NCI-H526 (cell line): ENCODE measurements at places on chromosomes 12 and 14.

GRCh38 chr12:58811346-58811745, 109.0 kb downstream of the LRIG3 start:
- DNase-seq: no peak

DNA sequence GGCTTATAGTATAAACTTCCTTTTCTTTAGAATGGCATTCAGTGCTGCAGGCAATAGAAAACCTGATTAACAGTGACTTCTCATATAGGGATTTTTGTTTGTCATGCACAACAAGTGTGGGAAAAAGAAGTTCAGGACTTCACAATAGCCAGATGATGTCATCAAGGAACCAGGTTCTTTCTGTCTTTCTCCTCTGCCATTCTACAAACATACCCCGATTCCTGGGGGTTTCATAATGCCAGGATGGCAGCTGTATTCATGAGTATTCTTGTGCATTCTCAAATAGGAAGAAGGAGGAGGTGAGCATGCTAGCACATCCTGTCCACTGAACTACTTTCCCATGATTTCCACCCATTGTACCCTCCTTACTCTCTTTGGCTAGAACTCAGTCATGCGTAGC, 182.7 kb upstream of the EEA1 start:
- DNase-seq: no peak

DNA sequence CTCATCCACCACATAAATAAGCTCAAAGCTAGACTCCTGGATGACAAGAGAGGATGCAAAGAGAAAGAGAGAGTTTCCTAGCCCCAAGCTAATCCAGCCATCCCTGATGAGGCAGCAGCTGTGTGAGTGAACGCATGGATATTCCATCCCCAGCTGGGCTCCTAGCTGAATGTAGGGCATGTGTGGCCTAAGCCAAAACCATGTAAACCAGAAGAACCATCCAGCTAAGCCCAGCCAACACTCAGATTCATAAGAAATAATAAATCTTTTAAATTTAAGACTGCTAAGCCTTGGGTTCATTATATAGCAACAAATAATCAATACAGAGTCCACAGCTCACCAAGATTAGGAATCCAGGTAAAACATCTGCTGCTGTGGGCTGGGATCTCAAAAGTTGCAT, 94.3 kb downstream of the TNFAIP2 start:
- DNase-seq: no peak

DNA sequence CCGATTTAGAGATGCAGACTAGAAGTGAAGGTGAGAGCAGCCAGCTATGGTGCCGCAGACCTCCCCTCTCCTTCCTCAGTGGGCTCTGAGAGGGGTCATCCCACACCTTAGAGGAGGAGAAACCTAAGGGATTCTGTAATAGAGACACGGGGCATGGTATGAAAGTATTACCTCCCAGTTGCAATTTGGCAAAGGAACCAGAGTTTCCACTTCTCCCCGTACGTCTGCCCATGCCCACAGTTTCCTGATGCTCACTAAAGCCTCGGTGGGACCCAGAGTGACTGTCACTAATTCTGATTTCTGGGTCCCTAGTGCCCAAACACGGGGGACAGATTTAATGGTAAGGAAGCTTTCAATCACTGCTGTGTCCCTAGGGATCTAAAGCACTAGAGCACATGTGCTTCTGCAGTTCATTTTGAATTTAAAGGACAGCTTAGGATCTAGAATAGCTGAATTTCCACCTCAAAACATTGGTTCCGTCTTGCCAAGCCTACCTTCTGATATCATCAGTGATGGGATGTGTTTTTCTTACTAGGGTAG, 44.1 kb downstream of the DAD1 start:
- no peak for DNase-seq

DNA sequence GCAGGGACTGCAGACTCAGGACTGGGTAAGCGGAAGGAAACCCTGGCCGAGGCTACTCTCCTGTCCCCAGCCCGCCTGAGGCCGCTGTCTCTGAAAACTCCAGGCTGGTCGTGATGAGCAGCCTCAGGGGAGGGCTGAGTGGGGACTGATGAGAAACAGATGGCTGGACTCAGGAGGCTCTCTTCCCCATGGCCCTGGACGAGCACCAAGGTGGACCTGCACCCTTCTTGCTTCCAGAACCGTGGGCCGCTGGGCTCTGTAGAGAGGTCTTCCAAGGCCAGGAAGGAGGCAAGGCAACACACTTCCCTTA, 1.1 kb downstream of the TEX22 start:
- no peak for DNase-seq

GRCh38 chr12:98725476-98726247, 80.6 kb downstream of the APAF1 start:
- peak; percentile 54 for DNase-seq

DNA sequence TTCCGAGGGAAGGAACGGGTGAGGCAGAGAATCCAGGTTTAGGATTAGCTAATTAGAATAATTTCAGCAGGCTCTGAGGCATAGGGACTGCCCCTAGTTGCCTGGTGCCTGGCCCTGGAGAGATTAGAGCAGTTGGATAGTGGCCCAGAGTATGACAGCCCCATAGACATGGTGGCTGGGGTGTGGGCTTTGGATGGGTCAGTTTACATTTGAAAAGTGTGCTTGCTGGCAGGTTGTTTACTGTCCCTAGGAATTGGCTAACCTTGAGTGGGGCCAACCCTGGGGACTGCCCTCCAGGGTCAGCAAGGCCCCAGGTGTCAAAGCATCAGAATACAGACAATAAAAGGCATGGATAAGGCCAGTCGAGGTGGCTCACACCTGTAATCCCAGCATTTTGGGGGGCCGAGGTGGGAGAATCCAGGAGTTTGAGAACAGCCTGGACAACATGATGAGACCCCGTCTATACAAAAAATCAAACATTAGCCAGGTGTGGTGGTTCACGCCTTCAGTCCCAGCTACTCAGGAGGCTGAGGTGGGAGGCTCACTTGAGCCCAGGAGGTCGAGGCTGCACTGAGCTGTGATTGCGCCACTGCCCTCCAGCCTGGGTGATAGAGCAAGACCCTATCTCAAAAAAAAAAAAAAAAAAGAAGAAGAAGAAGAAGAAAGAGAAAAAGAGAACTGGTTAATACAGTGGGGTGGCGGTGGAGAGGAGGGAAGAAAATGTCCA, 182.3 kb upstream of the PWP1 start:
- DNase-seq: no peak

- DNase-seq: no peak
Observed at GRCh38 chr14:103220982-103221641, 97.9 kb downstream of the TNFAIP2 start.

GRCh38 chr14:51473808-51474565, 177.7 kb upstream of the FRMD6 start:
- no peak for DNase-seq

DNA sequence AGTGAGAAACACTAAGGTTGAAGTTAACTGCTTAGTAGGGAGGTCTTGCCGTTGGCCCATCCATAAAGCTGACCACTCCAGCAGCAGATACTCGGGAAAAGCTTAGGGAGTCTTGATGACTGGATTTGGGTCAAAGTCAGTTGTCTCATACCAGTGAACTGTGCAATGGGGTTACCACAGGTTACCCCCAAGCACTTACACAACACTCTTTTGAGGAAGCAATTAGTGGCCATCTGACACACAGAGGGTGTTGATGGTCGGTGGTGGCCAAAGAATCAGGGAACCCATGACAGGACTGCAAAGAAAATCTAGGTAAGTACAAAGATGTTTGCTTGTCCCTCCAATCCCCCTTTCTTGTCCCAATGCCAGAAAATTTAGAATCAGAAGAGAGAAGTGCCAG, 410.2 kb downstream of the APAF1 start:
- no peak for DNase-seq

DNA sequence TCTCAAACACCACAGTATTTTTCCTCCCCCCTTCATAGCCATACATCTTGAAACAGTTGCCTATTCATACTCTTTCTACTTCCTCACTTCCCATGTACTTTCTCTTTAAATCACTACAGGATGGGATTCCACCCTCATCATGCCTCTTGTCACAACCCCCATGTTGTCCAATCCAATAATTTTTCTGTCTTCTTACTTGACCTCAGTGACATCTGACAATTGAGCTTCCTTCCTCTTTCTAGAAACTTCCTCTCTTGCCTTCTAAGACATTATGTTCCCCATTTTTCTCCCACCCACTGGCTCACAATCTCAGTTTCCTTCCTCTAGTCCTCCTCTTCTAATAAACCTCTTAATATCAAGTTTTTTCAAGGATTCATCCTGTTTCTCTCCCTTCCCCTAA, 5.3 kb downstream of the C2CD5 start:
- DNase-seq: no peak

DNA sequence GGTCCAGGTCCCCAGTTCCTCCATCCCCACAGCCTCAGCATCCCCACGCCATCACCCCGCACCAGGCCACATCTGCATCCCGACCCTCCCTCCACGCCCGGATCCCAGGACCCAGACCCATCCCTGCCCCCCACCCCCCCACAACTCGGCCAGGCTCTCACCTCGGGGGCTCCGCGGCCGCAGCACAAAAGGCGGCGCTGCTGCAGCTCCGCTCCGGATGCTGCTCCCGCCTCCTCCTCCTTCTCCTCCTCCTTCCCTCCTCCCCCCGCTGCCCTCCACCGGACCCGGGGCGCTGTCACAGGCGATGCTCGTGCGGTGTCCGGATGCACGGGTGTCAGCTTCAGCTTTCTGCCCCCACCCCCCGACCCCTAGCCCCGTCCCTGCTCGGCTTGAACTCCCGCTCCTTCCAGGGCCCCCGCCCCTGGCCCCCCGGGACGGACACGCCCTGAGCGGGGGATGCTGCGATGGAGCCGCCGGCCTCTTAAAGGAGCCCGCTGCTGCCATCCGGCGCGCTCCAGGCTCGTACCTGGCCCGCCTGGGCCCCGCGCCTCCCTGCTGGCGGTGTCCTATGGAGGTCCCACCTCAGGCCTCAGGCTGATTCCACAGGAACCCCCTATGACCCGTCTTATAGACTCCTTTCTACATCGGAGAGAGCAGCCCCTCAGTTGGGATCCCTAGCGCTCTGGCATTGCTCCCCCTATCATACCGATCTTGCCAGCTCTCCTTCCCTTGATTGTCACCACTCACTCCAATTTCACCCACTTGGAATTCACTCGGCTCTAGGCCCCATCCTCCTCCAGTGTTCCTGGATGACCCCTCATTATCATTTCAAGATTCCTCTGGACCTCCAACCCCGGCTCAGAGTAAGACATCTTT, at the start of gene MAP3K12:
Gene MAP3K12, minus strand, starts transcription at position 193 of the 876 bp plus-strand sequence. CDS start 12,067 bp downstream, outside the sequence.
- no peak for DNase-seq

DNA sequence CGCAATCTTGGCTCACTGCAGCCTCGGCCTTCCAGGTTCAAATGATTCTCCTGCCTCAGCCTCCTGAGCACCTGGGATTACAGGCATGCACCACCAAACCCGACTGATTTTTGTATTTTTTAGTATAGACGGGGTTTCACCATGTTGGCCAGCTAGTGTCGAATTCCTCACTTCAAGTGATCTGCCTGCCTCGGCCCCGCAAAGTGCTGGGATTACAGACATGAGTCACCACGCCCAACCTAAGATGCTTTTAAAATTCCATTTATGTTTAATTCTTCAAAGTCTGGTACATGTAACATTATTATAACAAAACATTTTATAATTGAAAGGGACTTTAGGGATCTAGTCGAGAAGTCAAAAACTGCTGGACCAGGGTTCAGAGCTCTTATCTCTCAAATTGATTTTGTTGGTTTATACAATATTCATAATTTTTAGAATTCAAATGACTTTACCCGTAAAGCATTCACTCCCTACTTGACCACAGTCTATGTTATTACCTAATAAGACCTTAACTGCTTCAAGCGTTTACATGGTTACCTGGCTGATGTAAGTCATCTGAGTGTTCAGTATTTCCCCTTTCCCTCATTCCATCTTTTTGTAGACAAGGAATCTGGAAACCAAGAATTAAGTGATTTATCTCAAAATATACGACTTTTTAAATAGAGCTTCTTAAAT, 28.2 kb downstream of the RAP1B start:
- DNase-seq: no peak

GRCh38 chr12:64911081-64911480, 86.6 kb downstream of the TBC1D30 start:
- DNase-seq: no peak

- DNase-seq: no peak
Observed at GRCh38 chr12:122395319-122395718, 27.1 kb downstream of the CLIP1 start.

DNA sequence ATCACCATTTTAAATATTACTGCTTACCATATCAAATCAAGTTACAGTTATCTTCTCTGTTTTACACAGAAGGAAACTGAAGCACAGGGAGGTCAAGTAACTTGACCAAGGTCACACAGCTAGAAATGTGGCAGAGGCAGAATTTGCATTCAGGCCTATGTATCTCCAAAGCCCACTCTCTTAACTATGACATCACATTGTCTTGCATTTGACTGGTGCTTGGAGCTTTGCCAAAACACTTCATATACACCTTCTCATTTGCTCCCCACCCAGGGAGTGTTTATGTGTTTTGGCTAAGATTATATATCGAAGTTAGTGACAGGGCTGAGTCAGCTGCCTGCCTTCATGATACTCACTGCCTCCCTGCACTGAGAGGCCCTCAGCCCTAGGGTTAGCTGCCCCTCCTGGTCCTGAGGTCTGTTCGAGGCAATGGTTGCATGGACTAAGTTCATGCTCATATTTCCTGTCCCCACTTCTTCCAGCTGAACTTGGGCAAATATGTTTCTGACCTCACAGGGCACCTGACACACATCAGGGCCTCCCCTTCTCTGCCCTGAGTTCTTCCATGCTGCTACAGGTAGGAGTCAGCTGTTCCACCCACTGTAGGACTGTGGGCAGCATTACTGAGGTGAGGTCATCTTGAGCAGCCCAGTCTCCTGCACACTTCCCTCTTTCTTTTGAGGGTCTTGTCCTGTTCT, 1.8 kb downstream of the GALNT6 start:
- no peak for DNase-seq

DNA sequence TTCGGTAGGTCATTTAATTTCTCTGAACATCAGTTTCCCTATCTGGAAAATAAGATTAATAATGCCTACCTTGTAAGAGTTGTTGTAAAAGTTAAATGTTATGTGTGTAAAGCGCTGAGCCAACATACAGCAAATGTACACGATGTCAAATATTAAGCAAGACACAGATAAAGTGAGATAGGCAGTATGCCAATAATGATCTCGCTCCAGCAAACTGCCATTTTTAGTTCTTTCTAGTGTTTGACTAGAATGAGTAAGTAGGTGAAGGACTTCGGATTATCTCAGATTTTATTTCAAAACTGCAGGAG, 840 bp downstream of the DHRS7 start:
- no peak for DNase-seq

- no peak for DNase-seq
Observed at GRCh38 chr12:43103866-43104265, 448.1 kb downstream of the ADAMTS20 start.

GRCh38 chr12:82057770-82058169, 298.6 kb upstream of the PPFIA2 start:
- no peak for DNase-seq

GRCh38 chr14:72776701-72777261, 117.1 kb downstream of the DPF3 start:
- peak; percentile 7 for DNase-seq

DNA sequence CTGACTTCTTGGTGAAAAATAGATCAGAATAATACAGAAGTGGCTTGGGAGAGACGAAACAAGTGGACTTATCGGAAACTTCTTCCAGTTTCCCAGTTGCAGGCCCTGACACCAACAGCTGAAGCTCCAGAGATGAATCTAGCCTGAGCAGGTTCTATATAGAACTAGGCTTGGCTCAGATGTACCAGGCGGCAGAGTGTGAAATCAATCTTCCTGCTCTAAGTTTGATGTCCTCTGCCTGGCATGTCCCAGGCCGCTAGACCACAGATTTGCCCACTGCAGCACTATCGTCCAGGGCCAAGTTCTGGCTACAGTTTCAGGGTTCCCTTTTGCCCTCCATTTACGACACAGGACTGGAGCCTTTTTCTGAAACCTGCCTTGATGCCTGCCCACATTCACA, 91.3 kb upstream of the PLEKHA5 start:
- DNase-seq: no peak
